ENCODE measurements at places on chromosomes 3 and 15. TPM values are rescaled to one million over a fixed set of nuclear protein-coding genes. Genes with fewer than 3 reads are reported as not detected.
A peak's percentile ranks its signal among the peaks of the same experiment; 100 is the strongest.

- no peaks in the 10 kb centered on the region for H3K27me3 ChIP-seq
- no peaks in the 10 kb centered on the region for H3K36me3 ChIP-seq
- H3K27ac ChIP-seq = peak within 1 kb of the TSS; percentile 97
Observed at GRCh38 chr3:105868742-105869530, at the start of gene CBLB. Gene CBLB, minus strand, starts transcription at chr3:105869012. Its CDS starts 1,435 bp downstream, at chr3:105867577.

DNA sequence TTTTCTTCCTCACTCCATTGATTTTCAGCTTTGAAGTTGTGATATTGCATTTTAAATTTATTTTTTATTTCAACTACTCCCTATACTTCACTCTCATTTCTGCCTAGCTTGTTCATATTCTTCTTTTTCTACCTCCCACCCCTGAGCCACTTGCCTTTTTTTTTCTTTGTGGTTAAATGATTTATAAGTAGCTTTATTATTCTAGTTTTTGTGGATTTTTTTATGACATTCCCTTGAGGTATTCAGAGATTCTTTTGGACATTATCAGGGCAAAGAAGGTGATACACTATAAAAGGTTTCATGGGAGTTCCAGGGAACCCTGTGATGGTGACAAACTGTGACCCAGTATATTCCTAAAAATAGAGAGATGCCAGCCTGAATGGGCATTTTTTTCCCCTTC lies 3.3 kb downstream of the C15orf61 start:
- no peak for DNase-seq
- H3K36me3 ChIP-seq = no peaks in the 10 kb centered on the region
- peaks cover 7% of the 10 kb centered on the region for H3K27me3 ChIP-seq
- no peaks in the 10 kb centered on the region for H3K4me1 ChIP-seq

DNA sequence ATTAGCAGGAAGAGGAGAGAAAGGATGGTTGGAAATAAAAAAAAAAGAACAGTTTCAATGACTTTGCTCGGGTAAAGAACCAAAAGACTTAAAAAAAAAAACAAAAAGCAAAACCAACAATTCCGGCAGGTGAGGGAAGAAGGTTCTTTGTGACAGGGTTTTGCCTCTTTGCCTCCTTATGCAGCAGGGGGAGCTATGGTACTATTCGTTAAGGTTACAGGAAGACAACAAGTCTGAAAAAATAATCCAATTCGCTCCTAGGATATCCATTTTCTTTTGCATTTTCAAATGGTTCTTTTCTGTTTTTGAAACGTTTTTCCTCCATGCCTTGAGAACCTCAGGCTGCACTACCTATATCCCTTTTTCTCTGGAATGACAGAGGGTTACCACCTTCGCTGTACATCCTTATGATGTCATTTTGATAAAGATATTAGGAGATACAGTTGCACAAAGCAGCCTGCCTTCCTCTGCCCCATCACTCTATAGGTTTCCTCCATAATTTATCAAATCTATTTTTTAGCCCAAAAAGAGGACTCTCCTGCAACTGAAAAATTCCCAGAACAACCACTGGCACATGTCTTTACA lies 55.0 kb downstream of the CFAP20DC start:
- H3K4me3 ChIP-seq = no peak overlapping the region
- no peaks in the 10 kb centered on the region for H3K36me3 ChIP-seq
- DNase-seq = no peak

GRCh38 chr15:56866803-56867202 lies 51.6 kb upstream of the TCF12 start:
- peaks cover 1% of the 10 kb centered on the region for H3K4me1 ChIP-seq
- H3K27ac ChIP-seq = no peak overlapping the region
- DNase-seq = no peak
- no peaks in the 10 kb centered on the region for H3K27me3 ChIP-seq

- no peaks in the 10 kb centered on the region for H3K4me1 ChIP-seq
- H3K27ac ChIP-seq = no peak overlapping the region
- no peaks in the 10 kb centered on the region for H3K27me3 ChIP-seq
- no peak for DNase-seq
- H3K4me3 ChIP-seq = no peak overlapping the region
Observed at GRCh38 chr3:100458814-100459213, 33.6 kb upstream of the TMEM45A start.

Gene GRM7
- total RNA-seq = 0.24 TPM

Gene DZIP1L
- total RNA-seq = 8.3 TPM

All from H1 (cell line).